ENCODE measurements at places on chromosomes 13 and 19. TPM values are rescaled to one million over a fixed set of nuclear protein-coding genes. Genes with fewer than 3 reads are reported as not detected.
A peak's percentile ranks its signal among the peaks of the same experiment; 100 is the strongest.

- no peak for DNase-seq
Observed at GRCh38 chr19:887072-887471, 5.9 kb downstream of the MED16 start.

DNA sequence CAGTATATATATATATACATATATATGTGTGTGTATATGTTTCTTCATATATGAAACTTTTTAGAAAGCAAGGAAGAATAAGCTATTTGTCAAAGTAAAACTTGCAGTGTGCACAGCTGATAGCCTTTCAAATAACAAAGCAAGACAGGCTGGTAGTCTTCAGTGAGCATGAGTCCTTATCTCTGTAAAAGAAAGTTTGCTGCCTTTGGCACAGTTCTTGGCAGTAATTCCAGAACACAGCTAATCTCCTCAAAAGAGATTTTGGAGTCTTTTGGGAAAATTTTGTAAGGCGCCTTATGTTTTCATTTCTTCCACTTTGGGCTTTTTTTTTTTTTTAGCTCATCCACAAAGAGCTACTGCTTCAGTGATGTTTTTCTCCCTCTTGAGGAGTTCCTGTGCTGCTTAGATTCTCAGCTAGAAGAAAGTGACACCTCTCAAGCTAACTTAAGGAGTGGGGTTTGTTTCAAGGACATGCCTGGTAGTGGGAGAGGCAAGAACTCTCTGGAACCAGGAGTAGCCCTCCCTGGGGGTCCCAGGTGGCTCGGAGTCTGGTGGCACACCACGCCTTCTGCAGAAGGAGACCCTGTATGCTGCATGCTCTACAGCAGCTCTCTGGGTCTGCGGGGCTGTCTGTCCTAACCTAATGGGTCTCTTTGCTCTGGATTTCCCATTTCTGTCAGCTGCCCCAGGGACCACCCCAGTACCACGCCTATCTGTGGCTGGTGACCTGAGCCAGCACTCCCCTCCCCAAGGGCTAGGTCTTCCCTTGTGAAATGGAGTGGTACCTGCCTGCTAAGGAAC is 58.8 kb downstream of the TNFRSF19 start:
- DNase-seq = peak; percentile 50

DNA sequence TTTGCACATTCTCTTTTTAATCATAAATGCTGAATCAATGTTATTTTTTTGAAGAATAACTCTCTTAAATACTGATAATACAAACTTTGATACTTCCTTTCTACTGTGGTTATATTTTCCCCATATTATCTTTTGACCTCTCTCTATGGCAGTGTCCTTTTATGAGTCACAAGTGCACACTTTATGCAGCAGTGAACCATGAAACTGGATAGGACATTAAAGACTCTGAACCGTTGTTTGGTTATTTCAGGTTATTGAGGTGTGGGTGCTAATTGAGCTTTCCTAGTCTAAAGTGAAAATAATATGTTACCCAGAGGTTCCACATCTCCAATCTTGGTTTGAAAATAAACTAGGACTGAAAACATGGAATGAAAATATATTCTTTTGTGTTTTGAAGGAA is 71.4 kb downstream of the DGKH start:
- no peak for DNase-seq

- no peak for DNase-seq
Observed at GRCh38 chr19:17686023-17686521, 2.1 kb downstream of the UNC13A start.

- no peak for DNase-seq
Observed at GRCh38 chr19:48497728-48498594, 13.7 kb downstream of the LMTK3 start.

- no peak for DNase-seq
Observed at GRCh38 chr13:51599444-51600176, 15.3 kb downstream of the WDFY2 start.

DNA sequence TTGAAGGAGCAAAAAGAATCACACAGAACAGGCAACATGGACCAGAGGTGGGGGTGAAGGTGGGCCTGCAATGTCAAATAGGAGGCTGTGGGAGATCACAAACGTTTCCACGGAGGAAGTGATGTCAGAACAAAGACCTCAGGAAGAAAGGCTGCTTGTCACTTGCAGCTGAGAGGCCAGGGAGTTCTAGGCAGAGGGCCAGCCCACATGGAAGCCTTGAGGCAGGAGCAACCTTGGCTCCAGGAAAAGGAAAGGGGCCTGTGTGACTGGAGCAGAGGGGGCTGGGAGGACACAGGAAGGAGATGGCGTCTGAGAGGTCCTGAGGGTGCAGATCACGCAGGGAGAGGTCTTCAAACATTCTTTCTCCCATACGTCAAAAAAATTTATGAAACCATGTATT is 16.3 kb downstream of the ZNF160 start:
- DNase-seq = peak; percentile 76

DNA sequence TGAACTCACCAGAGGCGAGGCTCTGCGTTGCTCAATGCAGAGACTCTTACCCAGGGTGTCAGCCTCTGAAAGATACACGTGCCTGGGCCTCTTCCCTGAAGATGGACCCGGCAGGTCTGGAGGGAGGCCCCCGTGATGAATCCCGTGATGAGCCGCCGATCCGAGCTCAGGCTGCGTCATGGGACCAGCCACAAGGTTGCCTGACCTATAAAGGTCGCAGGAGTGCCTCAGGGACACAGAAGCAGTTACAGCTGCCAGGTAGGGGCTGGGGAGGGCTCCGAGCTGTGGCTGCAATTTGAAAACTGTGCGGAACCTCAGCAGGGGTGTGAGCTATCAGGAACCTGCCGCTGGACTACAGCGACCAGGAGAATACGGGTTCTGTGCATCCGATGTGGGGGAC is 10.5 kb upstream of the ATP11A start:
- no peak for DNase-seq

DNA sequence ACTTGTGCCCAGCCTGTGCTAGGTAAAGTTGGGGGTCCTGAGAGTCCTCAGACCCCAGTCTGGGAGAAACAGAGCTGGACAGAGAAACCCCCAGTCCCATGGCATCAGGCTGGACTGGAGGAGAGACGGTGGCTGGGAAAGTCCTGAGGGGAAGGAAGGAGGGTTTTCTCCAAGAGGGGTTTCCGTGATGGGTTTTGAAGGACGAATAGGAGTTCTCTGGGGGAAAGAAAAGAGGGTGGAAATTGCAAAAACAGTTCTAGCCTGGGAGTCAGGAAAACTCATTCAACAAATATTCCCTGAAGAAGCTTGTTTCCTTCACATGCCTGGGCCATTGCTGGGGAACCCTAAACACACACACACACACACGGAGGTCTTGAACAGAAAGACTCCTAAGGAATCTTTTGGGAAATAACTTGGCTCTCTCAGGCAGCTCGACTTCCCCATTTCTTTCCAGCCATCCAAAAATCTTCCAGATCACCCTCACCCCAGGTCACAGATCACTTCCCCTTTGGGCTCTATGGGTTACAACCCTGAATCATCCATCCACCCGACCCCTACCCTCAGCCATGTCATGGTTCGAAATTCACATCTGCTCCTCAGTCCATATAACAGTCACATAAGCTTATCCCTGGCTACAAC is 47.5 kb downstream of the COLGALT1 start:
- DNase-seq = no peak

- DNase-seq = no peak
Observed at GRCh38 chr19:11534948-11535347, 3.7 kb upstream of the CNN1 start.

- no peak for DNase-seq
Observed at GRCh38 chr13:98339684-98340425, 162.8 kb upstream of the RNF113B start.

GRCh38 chr19:50943074-50943828 is 9.6 kb downstream of the KLK5 start:
- no peak for DNase-seq

- DNase-seq = no peak
Observed at GRCh38 chr13:44283600-44283999, 90.0 kb upstream of the SERP2 start.

- no peak for DNase-seq
Observed at GRCh38 chr13:102911336-102911735, 65.5 kb downstream of the ERCC5 start.

DNA sequence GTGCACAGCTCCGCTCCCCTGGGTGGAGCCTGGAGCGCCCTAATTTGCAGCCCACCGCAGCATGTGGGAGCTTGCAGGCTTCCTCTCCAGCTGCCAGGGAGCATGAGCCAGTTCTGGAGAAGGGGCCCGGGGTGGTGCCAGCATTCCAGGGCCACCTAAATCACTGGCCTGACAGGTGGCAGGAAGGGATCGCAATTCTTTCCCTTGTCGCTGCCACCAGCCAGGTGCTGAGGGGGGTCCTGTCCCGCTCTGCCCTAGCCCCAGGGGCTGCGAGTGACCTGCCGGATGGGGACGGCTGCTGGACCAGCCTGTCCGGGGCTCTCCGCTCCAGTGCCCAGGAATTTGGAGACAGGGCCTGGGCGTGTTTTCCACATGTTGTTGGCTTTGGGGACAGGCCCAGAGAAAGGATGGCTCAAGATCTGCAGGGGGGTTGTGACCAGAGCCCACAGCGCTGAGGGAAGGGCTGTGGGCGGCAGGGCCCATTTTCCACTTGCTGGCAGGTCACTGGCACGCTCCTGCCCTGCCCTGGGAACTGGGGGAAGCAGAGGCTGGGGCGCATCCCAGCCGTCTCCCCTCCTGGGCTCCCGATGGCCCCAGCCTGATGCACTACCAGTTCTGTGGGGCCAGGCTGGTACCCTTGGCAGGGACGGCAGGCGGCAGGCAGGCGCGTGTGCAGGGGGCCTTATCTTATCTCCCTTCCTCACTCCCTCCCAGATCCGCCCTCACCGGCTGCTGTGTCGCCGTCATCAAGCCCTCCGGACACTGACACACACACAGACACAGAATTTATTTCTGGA is 9.5 kb downstream of the NDUFA11 start:
- DNase-seq = peak; percentile 81

DNA sequence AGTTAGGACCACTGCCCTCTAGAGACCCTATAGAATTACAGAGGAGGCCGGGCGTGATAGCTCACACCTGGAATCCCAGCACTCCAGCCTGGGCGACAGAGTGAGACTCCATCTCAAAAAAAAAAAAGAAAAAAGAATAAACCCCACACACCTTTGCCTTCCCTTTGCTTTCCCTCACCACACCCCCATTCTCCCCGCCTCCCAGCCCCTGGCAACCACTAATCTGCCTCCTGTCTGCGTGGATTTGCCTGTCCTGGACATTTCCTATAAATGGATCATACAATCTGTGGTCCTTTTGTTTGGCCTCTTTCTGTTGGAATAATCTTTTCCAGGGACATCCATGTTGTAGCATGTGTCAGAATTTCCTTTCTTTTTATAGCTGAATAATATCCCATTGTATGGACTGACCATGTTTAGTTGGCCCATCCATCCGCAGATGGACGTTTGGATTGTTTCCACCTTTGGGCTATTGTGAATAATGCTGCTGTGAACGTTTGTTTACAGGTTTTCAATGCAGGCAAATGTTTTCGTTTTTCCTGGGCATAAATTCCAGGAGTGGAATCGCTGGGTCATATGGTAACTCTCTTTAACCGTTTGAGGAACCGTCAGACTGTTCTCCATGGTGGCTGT is 15.3 kb downstream of the NACC1 start:
- DNase-seq = no peak

ARHGAP33 gene
- 56.2 TPM for total RNA-seq

TMEM38A gene
- total RNA-seq = 17.7 TPM

KASH5 gene
- total RNA-seq = 72.8 TPM

FCER2 gene
- 0.87 TPM for total RNA-seq

SLC7A9 gene
- 1.6 TPM for total RNA-seq

APOC4 gene
- total RNA-seq = not detected

ZIM2 gene
- 12.9 TPM for total RNA-seq

OR7A5 gene
- total RNA-seq = 4.3 TPM

FGF22 gene
- total RNA-seq = 3.1 TPM

ALOX5AP gene
- 7.3 TPM for total RNA-seq
